Activated T-cell treated with anti-CD3 and anti-CD28 coated beads, Interleukin-2, amount 50 U/mL, for 1 hour (primary cell): ENCODE measurements at places on chromosomes 6 and 20.
A peak's percentile ranks its signal among the peaks of the same experiment; 100 is the strongest.

GRCh38 chr20:48224533-48225050 is 439.3 kb upstream of the SULF2 start:
- DNase-seq = no peak

GRCh38 chr6:38138374-38138773 is 318.8 kb downstream of the ZFAND3 start:
- DNase-seq = no peak

DNA sequence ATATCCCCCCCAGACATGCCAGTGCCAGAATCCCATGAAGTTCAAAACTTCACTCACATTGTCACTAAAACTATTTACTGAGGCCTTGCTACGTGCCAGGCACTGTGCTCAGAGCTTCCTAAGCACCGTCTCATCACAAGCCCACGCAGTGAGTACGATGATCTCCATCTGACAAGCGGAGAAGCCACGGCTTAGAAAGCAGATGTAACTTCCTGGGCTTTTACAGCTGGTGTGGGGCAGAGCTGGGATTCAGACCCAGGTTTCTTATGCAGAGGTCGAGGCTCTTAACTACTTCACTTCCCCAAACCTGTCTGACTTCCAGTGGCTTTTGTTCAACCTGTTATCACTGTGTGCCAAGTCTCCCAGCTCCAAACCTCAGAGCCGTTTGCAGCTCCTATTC is 8.3 kb downstream of the MDGA1 start:
- DNase-seq = no peak

DNA sequence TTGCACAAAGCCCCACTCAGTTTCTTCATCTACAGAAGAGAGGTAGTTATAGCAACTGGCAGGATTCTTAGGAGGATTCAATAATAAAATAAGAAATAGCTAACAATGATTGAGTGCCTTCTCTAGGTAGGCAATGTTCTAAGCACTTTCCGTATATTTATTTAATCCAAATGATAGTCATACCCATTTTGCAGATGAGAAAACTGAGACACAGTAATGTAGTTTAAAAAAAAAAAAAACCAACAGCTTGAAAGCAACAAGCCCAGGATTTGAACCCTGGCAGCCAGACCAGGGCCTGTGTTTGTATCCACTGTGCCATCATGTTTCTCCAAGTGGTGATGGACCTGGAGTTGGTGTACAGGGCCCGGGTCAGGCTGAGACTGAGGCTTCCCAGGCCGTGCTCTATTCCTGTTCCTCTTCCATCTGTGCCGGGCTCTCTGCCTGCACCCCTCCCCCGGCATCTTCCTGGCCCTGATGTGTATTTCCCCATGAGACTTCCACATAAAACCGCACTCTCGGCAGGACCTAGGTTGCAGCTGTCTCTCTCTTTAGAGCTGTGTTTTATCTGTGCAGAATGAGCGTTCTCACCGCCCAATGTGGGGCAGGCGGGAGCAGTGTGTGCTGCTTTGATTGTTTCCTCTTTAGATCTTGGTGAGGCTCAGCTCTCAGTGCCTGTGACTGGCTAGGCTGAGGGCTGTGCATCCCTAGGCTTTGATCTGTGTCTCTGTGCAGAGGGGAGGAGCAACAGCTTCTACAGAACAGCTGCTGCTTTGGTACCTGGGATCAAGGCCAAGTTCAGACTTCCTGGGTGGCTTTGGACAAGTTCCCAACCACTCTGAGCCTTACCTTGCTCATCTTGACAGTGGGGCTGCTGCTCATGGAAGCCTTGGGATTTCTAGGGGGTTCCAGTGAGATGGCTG is 49.5 kb downstream of the TOX2 start:
- peak; percentile 63 for DNase-seq

GRCh38 chr6:12232339-12232738 is 57.8 kb upstream of the EDN1 start:
- DNase-seq = no peak

DNA sequence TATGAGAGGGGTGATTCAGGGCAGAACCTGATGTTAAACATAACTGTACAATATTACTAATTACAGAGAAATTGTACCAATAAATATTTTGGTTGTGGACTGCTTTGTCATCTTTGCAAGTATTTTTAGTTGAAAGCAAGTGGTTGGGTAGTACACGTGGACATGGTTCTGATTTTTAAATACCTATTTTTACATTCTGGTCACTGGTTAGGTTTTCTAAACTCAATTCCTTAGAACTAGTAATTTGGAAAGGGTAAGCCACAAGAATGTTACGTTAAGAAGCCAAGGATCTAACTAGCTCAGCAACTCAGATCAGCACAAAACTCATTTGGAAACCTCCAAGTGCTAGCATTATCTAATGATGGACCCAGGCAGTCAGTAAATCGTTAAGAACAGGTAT is 2.7 kb downstream of the EPB41L2 start:
- DNase-seq = no peak

GRCh38 chr20:41645372-41645771 is 27.2 kb upstream of the CHD6 start:
- no peak for DNase-seq

DNA sequence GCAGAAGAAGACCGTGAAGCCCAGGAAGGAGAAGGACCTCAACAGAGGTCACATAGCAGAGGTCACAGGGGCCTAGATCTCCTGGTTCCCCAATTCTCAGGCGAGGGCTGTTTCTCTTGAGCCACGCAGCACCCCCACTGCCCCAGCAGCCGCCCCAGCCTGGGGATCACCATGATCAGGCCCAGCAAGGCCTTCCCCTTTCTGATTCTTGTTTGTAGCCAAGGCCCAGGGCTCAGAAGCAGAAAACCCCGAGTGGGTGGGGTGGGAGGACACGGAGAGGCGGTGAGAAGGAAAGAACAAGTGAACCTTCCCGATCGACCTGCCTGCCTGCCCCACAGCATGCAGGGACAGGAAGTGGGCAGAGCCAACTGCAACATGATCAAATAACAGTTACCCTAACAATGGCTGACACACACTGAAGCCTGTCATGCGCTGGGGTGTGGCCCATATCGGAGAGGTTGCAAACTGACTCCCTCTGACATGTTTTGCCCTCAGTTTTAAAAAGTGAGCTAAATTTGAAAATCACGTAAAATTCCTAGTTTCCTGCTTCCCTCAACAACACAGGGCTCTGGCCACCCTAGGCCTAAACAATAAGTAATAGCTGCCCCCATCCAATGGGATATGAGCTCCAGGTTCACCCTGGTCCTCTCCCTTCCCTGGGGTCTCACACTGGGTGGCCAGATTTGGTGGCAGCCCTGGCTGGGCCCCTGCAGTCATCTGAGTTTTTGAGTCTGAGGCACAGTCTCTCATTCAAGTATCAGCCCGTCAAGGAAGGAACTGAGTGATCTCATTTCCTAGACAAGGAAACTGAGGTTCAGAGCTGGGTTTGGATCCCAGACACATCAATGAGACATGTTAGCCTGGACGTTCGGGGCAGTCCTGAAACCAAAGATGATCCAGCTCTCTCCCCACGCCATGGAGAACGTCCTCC is 6.5 kb downstream of the PEDS1 start:
- DNase-seq = peak; percentile 72

DNA sequence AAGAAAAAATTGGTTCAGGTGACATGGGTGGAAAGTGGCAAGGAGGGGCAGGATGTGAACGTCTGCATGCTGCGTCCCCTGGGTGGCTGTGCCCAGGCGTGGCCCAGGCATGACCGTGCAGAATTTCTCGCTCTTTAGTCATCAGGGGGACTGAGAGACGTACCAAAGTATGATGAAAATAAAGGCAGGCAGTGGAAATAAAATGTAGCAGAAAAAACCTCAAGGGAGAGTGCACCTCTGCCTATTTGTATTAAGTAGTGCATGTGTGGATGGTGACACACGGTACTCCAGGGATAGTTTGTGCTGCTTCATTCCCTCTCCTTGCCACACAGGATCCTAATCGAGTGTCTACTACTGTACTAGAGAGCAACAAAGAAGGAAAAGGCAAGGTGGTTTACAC is 81.1 kb downstream of the ATP9A start:
- no peak for DNase-seq

DNA sequence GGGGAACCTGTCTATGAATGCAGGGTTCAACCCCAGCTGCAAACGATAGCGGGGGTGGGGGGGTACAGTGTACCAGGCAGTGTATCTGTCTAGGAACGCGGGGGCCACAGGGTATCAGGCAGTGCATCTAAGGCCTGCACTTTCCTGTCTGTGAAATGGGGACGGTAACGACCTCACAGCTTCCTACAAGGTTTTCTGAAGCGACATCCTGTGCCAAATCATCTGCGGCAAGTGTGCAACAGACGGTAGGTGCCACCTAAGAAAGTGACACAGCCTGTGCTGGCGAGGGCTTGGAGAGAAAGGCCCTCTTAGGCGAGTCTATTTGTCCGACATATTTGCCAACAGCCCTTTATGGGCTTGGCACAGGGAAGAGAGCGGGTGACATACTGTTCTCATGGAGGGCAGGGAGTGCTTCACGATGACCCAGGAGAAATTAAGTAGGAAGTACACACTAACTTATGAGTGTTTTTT is 3.8 kb downstream of the DIDO1 start:
- peak; percentile 48 for DNase-seq

GRCh38 chr6:132131758-132132157 is 180.6 kb upstream of the CCN2 start:
- DNase-seq = no peak

GRCh38 chr6:85585741-85586140 is 7.9 kb downstream of the SNX14 start:
- DNase-seq = no peak

- DNase-seq = no peak
Observed at GRCh38 chr6:100078509-100078908, 84.5 kb upstream of the MCHR2 start.

GRCh38 chr20:15986690-15987089 is 586.6 kb downstream of the KIF16B start:
- DNase-seq = no peak

DNA sequence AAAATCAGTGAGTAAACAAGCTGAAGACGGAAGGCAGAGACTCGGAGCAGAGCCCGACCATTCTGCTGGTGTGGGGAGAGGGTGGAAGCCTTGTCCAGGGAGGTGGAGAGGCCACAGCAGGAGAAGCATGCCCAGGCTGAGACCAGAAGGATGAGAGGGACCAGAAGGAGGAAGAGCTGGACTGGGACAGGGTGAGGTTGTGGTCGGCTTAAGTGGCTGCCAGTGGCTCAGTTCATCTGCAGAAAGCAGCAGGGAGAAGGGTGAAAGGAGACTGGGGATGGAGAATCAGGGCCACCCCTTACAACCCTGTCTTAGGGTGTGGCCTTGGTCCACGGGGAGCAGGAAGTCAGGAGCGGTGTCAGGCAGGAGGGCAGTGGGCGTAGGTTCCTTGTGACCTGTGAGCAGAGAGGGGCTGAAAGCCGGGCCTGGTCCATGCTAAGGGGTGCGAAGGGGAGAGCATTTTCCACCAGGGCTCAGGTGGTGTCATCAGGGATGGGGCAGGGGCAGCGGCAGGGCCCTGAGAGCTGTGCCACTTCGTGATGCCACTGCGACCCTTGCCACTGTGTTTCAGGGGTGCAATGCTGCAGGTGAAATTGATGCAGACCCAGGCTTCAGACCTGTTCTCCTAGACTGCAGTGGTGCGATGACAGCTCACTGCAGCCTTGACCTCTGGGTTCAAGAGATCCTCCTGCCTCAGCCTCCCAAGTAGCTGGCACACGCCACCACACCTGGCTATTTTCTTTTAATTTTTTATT is 81.1 kb downstream of the TTLL2 start:
- no peak for DNase-seq

GRCh38 chr6:153131037-153131981 is at the start of gene RGS17:
TSS of gene RGS17 (minus strand) at chr6:153131282. CDS start at chr6:153044018, 87,264 bp downstream.
- peak; percentile 26 for DNase-seq

- DNase-seq = no peak
Observed at GRCh38 chr6:154932515-154933027, 62.5 kb upstream of the TIAM2 start.

DNA sequence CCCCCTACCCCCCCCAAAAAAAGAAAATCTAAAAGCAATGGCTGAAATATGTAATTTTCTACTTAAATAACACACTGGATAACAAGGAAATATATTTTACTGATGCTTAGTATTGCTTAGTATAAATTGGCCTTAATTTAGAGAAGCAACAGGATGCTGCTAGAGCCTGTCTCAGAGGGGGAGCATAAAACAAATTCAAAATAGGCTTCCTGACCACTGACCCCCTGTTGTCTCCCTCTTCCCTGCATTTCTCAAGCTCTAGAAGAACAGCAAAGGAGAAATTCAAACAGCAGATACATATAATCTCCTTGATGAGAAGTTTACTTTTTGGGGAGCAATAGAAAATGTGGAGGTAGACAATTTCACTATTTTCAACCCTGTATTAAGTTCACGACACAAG is 631.1 kb upstream of the GJE1 start:
- DNase-seq = no peak

GRCh38 chr20:10110151-10110550 is 75.4 kb downstream of the ANKEF1 start:
- DNase-seq = no peak

GRCh38 chr6:117483645-117484016 is 1.2 kb downstream of the DCBLD1 start:
- no peak for DNase-seq

- DNase-seq = no peak
Observed at GRCh38 chr20:47296950-47297349, 59.5 kb downstream of the ZMYND8 start.

- no peak for DNase-seq
Observed at GRCh38 chr6:170374571-170375444, 68.2 kb downstream of the FAM120B start.

GRCh38 chr6:53906103-53906502 is 111.3 kb downstream of the LRRC1 start:
- no peak for DNase-seq

DNA sequence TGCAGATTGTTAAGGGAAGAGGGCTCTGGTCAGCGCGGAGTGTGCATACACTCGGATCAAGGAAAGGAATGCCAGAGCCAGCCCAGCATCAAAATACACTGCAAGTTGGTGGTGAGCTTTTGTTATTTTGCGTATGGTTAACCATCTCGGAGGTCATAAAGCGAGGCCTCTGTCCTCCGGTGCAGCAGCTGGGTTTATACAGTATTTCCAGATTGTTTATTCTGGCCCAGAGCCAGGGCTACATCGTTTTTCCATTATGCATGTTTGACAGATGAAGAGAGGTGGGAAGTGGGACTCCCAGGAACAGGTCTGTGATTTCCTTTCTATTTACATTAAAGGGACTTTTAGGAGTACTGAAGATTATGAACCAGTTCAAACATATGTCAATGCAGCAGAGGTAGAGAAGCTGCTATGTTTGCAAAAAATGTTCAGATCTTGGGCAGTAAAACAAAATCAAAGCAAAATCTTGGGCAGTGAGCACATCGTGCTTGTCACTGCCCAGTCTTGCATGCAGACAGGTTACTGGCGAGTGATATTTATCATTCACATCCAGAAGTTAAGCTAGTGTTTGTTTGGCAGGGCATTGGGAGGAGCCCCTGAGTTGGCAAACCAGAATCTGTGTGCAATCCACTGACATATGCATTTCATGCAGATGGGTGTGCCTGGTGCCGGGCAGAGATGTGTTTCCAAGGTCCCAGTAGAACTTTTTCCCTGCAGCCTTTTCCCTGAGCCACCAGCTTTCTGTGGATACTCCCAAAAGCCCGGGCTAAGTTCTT is 256.3 kb upstream of the TAB2 start:
- no peak for DNase-seq

GRCh38 chr6:169231790-169232506 is 21.7 kb downstream of the THBS2 start:
- DNase-seq = no peak
